ENCODE measurements at places on chromosomes 5 and 9.

DNA sequence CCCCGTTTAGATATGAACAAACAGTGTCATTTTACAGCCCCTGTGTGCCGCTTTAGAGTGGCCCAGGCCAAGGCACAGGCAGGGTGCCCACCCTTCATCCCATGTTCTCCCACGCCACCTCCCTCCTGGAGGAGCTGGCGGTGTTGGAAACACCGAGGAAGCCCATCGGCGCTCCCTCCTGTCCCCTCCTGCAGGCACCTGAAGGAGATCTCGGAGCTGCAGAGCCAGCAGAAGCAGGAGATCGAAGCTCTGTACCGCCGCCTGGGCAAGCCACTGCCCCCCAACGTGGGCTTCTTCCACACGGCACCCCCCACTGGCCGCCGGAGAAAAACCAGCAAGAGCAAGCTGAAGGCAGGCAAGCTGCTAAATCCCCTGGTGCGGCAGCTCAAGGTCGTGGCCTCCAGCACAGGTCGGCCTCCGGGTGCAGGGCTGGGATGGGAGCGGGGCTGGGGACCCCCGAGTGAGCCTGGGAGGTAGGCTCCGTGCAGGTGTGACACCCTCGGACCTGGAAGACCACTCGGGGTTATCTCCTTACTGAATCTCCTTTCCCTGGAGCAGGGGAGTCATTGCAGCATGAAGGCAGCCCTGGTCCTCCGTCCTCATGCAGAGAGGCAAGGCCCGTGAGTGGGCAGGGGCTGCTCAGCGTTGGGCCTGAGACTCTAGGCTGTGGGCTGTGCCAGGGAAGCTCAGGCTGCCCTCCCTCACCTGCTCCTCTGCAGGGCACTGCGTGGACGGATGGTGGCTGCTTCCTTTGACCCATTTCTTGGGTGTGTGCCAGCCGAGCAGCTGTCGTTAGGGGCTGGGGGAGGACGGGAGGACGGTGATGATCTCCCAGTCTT lies 113.9 kb downstream of the WNK2 start:
- DNase-seq = no peak

- no peak for DNase-seq
Observed at GRCh38 chr9:14479163-14479560, 165.2 kb upstream of the NFIB start.

GRCh38 chr9:121021301-121021700 lies 28.8 kb downstream of the C5 start:
- DNase-seq = no peak

GRCh38 chr5:36790847-36791246 lies 85.7 kb upstream of the NIPBL start:
- DNase-seq = no peak

GRCh38 chr5:151923866-151924476 lies 680 bp downstream of the GLRA1 start:
- DNase-seq = no peak

DNA sequence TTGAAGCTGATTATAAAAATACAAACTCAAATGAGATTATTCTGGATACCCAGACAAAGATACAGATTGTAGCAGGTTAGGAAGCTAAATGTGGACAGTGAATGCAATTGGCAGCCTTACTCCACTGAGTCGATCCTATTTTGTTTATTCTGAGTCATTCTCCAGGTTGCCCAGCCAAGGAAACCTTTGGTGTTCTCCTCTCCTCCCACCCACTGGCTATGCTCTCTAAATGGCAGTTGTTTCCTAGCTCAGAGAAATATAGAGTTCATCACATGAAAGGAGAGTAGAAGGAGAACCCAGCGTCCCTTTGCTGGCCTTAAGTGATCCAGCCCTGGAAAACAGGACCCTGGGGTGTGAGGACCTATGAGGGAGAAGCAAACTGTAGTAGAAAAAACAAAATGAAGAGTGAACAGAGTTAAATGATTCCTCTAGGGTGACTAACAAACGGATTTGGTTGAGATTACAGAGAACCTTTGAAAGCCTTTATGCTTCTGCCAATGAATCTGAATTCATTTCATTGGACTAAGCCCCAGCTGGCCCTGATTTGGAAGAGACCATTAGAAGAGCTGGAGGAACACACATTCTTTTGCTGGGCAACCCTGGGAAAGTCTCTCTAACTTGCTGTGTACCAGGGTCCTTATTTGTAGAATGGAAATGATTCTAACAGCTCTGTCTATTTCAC lies 95.1 kb downstream of the BRINP1 start:
- no peak for DNase-seq
